ENCODE measurements at places on chromosomes 1 and 21. TPM values are rescaled to one million over a fixed set of nuclear protein-coding genes. Genes with fewer than 3 reads are reported as not detected.

DNA sequence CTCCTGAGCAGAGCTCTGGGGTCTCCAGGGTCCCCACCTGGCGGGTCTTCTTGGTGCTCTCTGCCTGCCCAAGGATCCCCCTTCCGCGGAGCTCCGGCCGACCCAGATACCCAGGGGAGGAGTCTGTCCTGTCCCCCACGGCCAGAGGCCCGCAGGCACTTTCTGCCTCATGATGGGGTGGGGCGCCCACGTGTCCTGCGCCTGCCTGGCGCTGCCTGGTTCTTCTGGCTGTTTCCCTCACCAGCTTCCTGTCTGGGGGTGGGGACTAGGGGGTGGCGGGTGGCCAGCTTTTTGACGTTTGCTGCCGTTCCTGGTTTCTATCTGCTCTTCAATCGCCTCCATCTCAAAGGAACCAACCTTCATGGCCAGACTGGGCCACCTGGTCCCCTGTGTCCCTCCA, 313.3 kb upstream of the VAMP3 start:
- H3K4me1 ChIP-seq: peaks cover 42% of the 10 kb centered on the region
- no peaks in the 10 kb centered on the region for H3K27me3 ChIP-seq
- DNase-seq: no peak
- H3K27ac ChIP-seq: no peak overlapping the region
- no peaks in the 10 kb centered on the region for H3K36me3 ChIP-seq
- no peak overlapping the region for H3K4me3 ChIP-seq

Gene BSDC1
- 77.0 TPM for total RNA-seq

Gene MFSD2A
- total RNA-seq: 3.6 TPM

Gene MTARC1
- 7.4 TPM for total RNA-seq

Gene CR1
- 126 TPM for total RNA-seq

DNA sequence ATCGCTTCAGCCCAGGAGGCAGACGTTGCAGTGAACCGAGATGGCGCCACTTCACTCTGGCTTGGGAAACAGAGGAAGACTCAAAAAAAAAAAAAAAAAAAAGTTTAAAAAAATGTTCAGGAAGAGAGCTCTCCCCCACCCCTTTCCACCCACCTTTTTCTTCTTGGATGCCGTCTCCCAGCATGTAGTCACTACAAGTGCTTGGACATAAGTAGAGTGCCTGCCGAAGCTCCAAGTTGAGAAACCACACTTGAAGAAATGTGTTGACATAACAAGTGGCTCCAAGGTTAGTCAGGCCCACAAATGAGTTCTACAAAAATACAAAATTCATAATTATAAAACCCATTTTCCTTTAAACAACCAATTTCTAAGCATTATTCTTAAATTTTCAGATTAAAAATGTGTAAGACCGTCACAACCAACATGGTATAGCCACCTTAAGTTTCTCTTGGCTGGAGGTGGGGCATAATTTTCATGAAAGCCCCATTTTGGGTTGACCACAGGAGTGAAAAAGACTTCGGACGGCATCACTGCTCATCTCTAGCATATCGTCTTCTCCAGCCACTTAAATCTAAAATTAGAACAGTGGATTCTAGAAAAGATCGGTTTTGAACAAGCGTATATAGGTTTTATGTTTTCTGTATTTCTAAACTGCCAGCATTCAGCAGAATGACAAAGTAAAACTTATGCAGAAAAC, 26.4 kb downstream of the USP48 start:
- H3K4me1 ChIP-seq: peaks cover 24% of the 10 kb centered on the region
- H3K27me3 ChIP-seq: no peaks in the 10 kb centered on the region
- peaks cover 47% of the 10 kb centered on the region for H3K36me3 ChIP-seq
- no peak overlapping the region for H3K27ac ChIP-seq

DNA sequence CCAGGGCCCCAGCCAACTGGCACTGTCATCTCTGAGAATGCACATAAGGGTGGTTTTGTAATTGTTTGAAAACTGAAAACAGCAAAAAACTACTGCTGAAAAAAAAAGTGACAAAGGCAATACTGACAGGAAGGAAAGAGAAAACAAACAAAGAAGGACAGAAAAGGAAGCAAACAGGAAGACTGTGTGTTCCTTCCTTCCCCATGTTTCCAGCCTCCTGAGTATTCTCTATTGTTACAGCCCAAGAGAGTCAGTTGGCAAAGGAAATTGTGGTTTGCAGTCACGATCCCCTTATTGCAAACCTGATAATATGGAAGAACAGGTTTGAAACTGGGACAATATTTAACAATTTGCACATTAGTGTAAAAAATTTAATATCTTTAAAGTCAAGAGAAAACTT, 1177.6 kb downstream of the PLA2G4A start:
- no peak overlapping the region for H3K4me3 ChIP-seq
- H3K4me1 ChIP-seq: no peaks in the 10 kb centered on the region
- no peaks in the 10 kb centered on the region for H3K27me3 ChIP-seq
- no peaks in the 10 kb centered on the region for H3K36me3 ChIP-seq
- no peak overlapping the region for H3K27ac ChIP-seq

DNA sequence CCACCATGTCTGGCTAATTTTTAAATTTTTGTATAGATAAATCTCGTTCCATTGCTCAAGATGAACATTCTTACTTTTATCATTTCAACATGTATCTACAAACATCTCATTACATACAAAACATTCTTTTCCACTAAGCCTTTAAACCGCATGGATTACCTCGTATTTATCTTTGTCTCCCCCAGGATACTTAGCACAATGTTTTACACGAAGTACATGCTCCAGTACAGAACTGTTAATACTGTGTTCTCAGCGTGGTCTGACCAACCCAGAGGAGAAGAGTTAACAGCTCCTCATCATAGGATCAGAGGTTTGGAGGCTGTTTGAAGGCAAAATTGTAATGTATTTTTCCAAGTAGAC, 7.4 kb downstream of the PIK3C2B start:
- H3K4me3 ChIP-seq: no peak overlapping the region
- DNase-seq: no peak
- peaks cover 13% of the 10 kb centered on the region for H3K36me3 ChIP-seq
- peaks cover 82% of the 10 kb centered on the region for H3K4me1 ChIP-seq
- H3K27me3 ChIP-seq: no peaks in the 10 kb centered on the region
- H3K27ac ChIP-seq: no peak overlapping the region

DNA sequence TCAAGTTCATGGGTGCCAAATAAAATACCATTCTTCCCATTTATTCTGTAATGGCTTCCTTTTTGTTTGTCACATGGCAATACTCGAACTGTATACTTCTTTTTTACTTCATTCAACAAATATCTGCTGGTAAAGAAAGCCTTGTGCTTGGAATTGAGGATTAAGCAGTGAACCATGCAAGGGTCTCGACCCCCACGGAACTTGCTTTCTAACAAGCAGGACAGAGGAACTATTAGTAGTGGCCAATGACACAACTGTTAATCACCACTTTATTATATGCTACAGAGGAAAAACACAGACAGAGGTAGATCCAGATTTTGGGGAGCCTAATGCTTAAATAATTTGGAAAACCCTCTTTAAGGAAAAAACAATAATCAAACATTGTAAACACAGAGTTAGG, 542.2 kb downstream of the DPYD start:
- DNase-seq: no peak
- H3K27me3 ChIP-seq: no peaks in the 10 kb centered on the region
- no peaks in the 10 kb centered on the region for H3K36me3 ChIP-seq
- H3K27ac ChIP-seq: no peak overlapping the region
- no peak overlapping the region for H3K4me3 ChIP-seq
- H3K4me1 ChIP-seq: no peaks in the 10 kb centered on the region

DNA sequence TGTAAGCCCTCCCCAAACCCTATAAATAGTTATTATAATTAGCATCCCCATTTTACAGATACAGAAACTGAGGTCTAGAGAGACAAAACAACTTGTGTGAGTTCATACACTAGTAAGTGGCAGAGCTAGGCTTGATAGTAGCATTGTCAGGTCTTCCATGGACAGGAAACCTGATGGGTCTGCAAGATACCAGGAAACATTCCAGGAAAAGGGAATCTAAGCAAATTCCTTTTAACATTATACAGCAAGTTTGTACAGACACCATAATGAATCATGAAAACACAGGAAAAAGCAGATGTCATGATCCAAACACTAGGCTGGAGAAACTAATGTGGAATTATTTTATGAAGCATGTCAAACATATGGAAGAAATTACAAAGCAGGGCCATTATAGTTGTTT, 89.1 kb upstream of the KCNK2 start:
- H3K27me3 ChIP-seq: no peaks in the 10 kb centered on the region
- no peak for DNase-seq
- no peak overlapping the region for H3K27ac ChIP-seq
- no peaks in the 10 kb centered on the region for H3K4me1 ChIP-seq
- no peak overlapping the region for H3K4me3 ChIP-seq
- H3K36me3 ChIP-seq: no peaks in the 10 kb centered on the region

Gene TMIGD3
- total RNA-seq: 1.9 TPM

- no peak overlapping the region for H3K4me3 ChIP-seq
- no peaks in the 10 kb centered on the region for H3K36me3 ChIP-seq
- H3K27ac ChIP-seq: no peak overlapping the region
- H3K4me1 ChIP-seq: peaks cover 4% of the 10 kb centered on the region
These were observed 18.8 kb downstream of the SLC26A9 start for GRCh38 chr1:205924460-205924790.

Gene REG4
- not detected for total RNA-seq

DNA sequence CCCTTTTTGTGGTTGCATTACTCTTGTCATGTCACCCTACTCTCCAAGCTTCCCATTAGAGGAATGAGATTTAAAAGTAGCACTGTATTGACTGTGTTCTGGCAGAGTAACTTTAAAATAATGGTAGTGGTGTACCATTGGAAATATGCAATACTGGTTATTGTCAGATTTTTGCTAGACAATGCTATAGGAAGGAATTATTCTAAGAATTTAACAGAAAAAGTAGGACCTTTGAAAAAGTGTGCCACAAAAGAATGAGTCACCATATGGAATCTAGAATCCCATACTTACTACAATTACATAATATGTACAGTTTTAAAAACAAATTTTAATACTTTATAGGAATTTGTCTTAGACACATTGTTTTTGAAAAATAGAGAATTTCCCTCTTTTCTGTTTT, 13.8 kb downstream of the MIER1 start:
- no peak for DNase-seq
- H3K36me3 ChIP-seq: no peaks in the 10 kb centered on the region
- no peak overlapping the region for H3K4me3 ChIP-seq
- H3K27me3 ChIP-seq: no peaks in the 10 kb centered on the region
- no peak overlapping the region for H3K27ac ChIP-seq

- H3K27me3 ChIP-seq: no peaks in the 10 kb centered on the region
- peak; percentile 84 for DNase-seq
- no peak overlapping the region for H3K4me3 ChIP-seq
- H3K4me1 ChIP-seq: peaks cover 8% of the 10 kb centered on the region
These were observed 25.1 kb upstream of the CLIC4 start for GRCh38 chr1:24720152-24720551.

DNA sequence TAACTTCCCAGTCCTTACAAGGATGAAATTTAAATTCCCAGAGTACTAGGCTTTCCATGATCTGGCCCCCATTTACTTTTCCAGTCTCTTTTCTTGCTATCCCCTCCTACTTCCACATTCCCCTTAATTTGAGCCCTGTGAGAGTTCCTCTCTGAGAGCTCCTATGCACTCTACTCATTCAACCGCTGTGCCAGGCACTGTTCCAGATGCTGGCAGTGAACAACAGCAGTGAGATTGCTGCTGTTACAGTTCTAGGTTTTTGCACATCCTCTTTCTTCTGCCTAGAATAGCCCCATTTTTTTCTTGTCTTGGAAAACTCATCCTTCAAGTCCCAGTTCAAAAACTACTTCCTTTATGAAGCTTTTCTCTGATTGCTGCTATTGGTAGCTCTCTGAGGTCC, 18.8 kb downstream of the ATF6 start:
- no peaks in the 10 kb centered on the region for H3K27me3 ChIP-seq
- H3K4me1 ChIP-seq: no peaks in the 10 kb centered on the region
- H3K27ac ChIP-seq: no peak overlapping the region

GRCh38 chr1:3662080-3662671, 9.9 kb downstream of the TP73 start:
- peaks cover 25% of the 10 kb centered on the region for H3K4me1 ChIP-seq
- H3K36me3 ChIP-seq: no peaks in the 10 kb centered on the region
- DNase-seq: peak; percentile 51
- H3K27ac ChIP-seq: no peak overlapping the region
- H3K27me3 ChIP-seq: no peaks in the 10 kb centered on the region

DNA sequence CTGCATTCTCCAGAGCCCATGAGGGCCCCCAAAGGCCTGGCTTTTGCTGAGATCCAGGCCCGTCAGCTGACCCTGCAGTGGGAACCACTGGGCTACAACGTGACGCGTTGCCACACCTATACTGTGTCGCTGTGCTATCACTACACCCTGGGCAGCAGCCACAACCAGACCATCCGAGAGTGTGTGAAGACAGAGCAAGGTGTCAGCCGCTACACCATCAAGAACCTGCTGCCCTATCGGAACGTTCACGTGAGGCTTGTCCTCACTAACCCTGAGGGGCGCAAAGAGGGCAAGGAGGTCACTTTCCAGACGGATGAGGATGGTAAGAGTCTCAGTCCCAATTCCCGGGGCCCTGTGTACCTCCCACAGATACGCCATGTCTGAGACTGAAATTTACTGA, 39.1 kb downstream of the PTPRU start:
- no peaks in the 10 kb centered on the region for H3K4me1 ChIP-seq
- no peaks in the 10 kb centered on the region for H3K36me3 ChIP-seq
- H3K27me3 ChIP-seq: peaks cover 28% of the 10 kb centered on the region
- no peak overlapping the region for H3K27ac ChIP-seq
- no peak for DNase-seq

- peaks cover 62% of the 10 kb centered on the region for H3K27me3 ChIP-seq
- peak within 1 kb of the TSS; percentile 79 for H3K4me3 ChIP-seq
- H3K27ac ChIP-seq: peak within 1 kb of the TSS; percentile 67
- peaks cover 19% of the 10 kb centered on the region for H3K4me1 ChIP-seq
These were observed at the start of gene COL6A1 for GRCh38 chr21:45981151-45982091. Gene COL6A1, plus strand, starts transcription at chr21:45981770. Its CDS starts 81 bp downstream, at chr21:45981851.

GRCh38 chr21:31443736-31444521, 99.9 kb upstream of the TIAM1 start:
- H3K4me3 ChIP-seq: no peak overlapping the region
- no peaks in the 10 kb centered on the region for H3K36me3 ChIP-seq
- H3K27ac ChIP-seq: no peak overlapping the region
- no peak for DNase-seq

GRCh38 chr1:64183395-64184002, 19.9 kb upstream of the UBE2U start:
- DNase-seq: no peak
- no peaks in the 10 kb centered on the region for H3K36me3 ChIP-seq
- no peak overlapping the region for H3K27ac ChIP-seq
- H3K4me1 ChIP-seq: peaks cover 4% of the 10 kb centered on the region

Gene GABRD
- not detected for total RNA-seq

GRCh38 chr21:44498280-44499210, 41.5 kb downstream of the KRTAP10-1 start:
- H3K4me1 ChIP-seq: peaks cover 5% of the 10 kb centered on the region
- no peak for DNase-seq
- H3K27ac ChIP-seq: no peak overlapping the region
- no peaks in the 10 kb centered on the region for H3K36me3 ChIP-seq

DNA sequence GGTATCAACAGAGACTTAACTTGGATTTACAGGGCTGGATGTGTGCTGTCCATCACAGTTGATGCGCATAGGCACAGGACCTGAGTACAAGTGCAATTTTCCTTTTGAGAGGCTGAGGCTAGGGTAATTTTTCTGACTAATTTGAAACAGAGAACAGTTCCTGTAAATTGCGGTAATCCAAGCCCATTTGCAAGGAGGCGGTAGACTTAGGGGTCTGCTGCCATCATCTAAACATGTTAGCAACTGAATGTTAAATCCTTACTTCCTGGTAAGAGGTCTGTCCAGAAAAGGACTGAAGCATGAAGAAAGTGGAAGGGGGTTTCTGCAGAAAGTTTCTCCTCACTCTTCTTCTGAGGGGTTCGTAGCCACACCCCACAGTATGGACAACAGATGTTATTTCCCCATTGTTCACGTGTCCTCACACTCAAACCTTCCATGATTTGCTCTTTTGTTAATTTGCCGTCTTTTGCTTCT, 23.7 kb upstream of the C1orf198 start:
- H3K4me3 ChIP-seq: no peak overlapping the region
- no peaks in the 10 kb centered on the region for H3K27me3 ChIP-seq
- H3K27ac ChIP-seq: no peak overlapping the region
- DNase-seq: no peak
- no peaks in the 10 kb centered on the region for H3K4me1 ChIP-seq

Gene S100A2
- total RNA-seq: not detected

Data from spleen (tissue), 13 donors.